Activated naive CD8-positive, alpha-beta T cell treated with anti-CD3 and anti-CD28 coated beads for 36 hours (primary cell): ENCODE measurements at places on chromosomes 13 and 19. TPM values are rescaled to one million over a fixed set of nuclear protein-coding genes. Genes with fewer than 3 reads are reported as not detected.

GRCh38 chr19:40683437-40683836 is 7.0 kb downstream of the NUMBL start:
- DNase-seq, result no peak

The METTL21C gene
- not detected for total RNA-seq

DNA sequence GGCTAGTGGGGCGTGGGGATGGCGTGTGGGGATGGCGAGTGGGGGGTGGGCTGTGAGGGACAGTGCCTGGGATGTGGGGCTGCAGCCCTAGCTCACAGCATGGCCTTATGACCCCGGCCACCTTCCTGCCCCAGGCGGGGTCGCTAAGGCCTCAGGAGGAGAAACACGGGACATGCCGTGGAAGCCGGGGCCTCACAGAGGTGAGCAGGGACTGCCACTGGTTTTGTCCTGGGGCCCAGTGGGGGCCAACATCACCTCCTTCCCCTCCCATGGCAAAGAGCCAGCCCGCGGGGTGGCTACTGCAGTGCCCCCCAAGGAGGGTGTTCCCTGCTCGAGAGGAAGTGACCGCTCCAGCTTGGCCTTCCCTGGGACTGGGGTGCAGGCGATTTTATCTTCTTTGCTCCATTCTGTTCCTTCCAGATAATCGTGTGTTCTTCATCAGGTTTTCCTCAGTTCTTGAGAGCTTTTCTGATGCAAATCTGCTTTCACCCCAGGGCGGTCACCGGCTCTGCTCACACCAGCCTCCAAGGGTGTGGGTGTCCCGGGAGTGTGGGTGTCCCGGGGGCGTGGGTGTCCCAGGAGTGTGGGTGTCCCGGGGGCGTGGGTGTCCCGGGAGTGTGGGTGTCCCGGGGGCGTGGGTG is 1.2 kb downstream of the F7 start:
- no peak for DNase-seq

DNA sequence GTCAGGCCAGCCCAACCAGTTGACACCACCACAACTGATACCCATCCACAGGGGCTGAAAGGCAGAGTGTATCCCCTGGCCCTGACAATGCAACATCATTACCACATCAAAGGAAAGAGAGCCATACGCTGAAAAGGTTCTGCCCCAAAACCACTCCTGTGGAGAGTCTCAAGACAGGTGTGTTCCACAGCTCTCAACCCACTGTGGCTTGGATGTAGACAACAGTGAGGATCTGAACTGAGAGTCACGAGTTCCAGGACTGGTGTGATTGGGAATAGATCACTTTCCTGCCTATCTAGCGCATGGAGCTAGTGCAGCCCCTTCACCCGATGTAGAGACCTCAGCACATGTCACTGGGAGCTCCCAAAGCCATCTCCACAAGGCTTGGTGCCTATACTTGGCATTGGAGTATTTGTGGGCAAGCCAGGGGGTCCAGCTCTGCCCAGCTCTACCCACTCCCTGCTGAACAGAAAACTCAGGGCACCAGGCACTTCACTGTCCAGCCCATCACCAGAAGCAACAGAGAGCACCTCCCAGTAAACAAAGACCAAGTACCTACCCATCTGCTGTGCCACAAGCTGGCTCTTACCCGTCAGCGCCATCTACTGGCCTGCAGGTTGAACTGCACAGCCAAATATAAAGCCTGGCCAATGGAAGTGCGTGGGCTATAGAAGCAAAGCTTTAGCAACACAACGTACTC is 579.5 kb downstream of the UQCRFS1 start:
- DNase-seq, result peak; percentile 40

GRCh38 chr19:55085923-55086715 is 10.4 kb downstream of the EPS8L1 start:
- no peak for DNase-seq

DNA sequence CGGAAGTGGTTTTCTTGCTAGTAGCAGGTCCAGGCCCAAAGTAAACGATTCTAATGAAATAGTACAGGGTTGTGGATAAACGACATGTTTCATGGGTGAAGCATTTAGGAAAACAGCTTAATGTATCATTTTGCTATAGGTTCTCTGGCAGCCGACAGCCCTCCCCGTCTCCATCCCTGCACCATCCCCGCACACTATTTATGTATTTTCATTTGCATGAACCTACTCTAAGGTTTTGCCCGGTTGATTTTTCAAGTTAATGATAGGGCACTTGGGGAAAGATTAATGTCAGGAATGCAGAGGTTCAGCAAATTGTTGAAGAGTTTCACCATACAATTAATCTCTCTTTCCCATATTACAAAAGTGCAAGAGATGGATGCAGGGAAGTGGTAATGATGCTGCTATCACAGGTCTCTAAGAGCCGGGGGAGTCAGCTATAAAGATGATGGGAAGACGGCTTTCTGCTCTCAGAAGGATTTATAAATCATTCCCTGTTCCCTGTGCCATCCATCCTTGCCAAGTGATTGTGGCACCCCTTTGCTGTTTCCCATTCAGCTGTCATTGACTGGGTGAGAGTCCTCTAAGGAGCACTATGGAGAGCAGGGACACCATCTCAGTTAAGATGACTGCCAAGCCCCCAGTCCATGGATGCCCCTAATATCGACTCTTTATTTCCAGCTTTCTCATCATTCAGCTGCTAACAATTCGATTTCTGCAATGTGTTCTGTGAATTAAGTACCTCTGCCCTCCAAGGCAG is 186.3 kb downstream of the IRS2 start:
- no peak for DNase-seq

The TEX26 gene
- not detected for total RNA-seq

DNA sequence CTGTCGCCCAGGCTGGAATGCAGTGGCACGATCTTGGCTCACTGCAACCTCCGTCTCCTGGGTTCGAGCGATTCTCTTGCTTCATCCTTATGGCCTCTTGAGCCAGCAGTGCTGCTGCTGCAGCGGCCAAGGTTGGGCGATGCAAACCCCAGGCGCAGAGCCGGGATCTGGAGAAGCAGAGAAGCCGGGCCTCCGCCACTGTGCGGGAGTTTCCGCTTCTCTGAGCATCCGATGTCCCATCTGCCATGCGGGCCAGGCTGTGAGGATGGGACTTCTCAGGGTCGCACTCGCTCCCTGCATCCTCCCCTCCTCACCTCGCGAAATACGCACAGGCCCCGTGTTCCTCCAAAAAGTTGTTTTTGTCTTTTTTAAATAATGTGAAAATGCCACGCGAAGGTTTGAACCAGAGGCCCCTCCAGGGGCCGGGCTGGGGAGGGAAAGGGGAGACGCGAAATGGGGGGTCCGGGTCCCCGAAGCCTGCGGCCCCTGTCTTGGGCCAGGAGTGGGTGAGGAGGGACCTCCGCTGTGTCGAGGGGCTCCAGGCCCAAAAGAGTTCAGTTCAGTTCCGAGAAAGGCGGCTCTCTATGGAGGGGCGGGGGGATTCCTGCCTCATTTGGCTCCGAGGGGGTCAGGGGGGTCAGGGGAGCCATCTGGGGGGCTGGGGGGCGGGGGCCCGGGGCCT is 15.9 kb downstream of the CYTH2 start:
- DNase-seq, result no peak

- DNase-seq, result no peak
Observed at GRCh38 chr19:10228920-10229319, 2.2 kb downstream of the S1PR2 start.

The PLIN5 gene
- 0.32 TPM for total RNA-seq

DNA sequence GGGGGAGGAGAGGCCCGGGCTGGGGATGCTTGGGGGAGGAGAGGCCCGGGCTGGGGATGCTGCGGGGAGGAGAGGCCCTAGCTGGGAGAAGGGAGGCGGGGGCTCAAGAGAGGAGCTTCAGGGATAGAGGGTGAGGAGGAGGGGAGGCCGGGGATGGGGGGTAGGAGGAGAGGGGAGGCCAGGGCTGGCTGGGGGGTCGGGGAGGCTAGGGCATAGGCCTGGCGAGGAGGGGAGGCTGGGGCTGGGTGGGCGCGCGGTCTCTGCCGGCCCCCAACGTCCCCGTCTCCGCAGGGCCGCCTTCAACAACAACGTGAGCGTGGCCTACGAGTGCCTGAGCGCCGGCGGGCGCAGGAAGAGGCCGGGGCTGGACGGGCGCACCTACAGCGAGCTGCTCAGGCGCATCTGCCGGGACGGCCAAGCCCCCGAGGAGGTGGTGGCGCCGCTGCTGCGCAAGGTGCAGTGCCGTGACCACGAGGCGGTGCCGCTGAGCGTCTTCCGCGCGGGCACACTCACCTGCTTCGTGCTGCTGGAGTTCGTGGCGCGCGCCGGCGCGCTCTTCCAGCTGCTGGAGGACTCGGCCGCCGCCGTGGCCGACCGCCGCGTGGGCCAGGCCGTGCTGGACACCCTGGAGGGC is 11.4 kb downstream of the TPGS1 start:
- DNase-seq, result peak; percentile 74

The DLEU7 gene
- total RNA-seq, result not detected

The KCTD12 gene
- total RNA-seq, result 19.4 TPM

The GTF2F2 gene
- total RNA-seq, result 32.4 TPM

DNA sequence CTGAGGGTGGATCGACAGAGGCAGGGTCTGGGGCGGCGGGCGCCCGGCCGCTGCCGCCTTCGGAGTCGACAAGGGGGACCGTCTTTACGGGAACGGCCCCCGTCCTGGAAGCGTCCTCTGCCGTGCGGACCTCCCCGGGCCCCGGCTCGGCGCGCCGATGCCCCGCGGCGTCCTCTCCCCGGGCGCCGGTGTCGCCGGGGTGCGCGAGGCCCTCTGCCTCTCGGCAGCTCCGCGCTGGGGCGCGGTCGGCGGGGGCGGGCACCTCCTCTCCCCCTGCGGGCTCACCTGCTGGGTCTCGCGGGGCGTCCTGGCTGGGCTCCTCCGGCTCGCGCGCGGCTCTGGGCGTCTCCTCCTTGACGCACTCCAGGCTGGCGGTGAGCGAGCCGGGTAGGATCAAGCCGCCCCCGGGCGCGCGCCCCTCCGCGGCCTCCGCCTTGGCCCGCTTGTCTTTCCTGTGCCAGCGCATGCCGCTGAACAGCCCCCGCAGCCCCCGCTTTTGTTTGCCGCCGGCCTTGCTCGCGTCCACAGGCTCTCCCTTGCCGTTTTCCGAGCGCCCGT is 1.5 kb downstream of the AMER2 start:
- peak; percentile 11 for DNase-seq

DNA sequence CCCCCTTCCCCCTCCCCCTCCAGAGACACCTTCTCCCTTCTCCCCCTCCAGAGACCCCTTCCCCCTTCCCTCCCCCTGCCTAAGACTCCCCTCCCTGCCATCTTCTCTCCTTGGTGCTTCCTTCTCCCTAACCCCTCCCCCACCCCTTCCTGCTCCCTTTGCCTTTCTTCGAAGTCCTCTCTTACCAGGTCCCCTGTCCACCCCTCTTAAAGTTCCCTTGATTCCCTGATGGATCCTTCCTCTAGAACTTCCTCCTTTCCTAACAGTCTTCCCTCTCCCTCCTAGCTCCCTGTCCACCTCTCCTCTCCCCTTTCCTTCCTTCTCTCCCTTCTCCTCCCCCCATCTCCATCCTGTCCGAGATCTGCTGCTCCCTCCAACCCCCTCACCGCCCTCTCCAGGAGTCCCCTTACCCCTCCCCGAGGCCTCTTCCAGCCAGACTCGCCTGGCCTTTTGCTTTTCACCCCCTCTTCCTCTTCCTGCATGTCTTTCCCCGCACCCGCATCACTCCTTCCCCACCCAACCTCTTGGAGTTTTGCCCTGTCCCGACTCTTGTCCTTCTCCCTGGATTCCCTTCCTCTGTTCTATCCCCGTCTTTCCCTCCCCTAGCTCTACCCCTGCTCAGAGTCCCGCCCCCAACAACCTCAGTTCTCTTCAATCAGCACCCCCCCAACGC is 3.1 kb downstream of the TNFSF9 start:
- no peak for DNase-seq

The OR4F17 gene
- total RNA-seq, result not detected

GRCh38 chr19:40144947-40145748 is 46.1 kb upstream of the MAP3K10 start:
- DNase-seq, result no peak

- DNase-seq, result no peak
Observed at GRCh38 chr13:27592865-27593264, 27.5 kb downstream of the LNX2 start.

The ZNF723 gene
- not detected for total RNA-seq

The CADM4 gene
- 0.26 TPM for total RNA-seq

The PGLYRP1 gene
- total RNA-seq, result not detected

GRCh38 chr19:19224852-19225494 is 13.2 kb downstream of the NCAN start:
- DNase-seq, result peak; percentile 83

The CYP2A6 gene
- 0.27 TPM for total RNA-seq

GRCh38 chr13:73465617-73465971 is 406.8 kb downstream of the KLF5 start:
- no peak for DNase-seq

- DNase-seq, result no peak
Observed at GRCh38 chr19:5707576-5708575, 12.1 kb downstream of the LONP1 start.

The ZNF480 gene
- total RNA-seq, result 6.4 TPM

The ZNF724 gene
- total RNA-seq, result 12.5 TPM

- no peak for DNase-seq
Observed at GRCh38 chr19:32372726-32373517, 27.5 kb downstream of the ZNF507 start.
